Motor neuron (in vitro differentiated cells): ENCODE measurements at places on chromosomes 12 and 14. TPM values are rescaled to one million over a fixed set of nuclear protein-coding genes. Genes with fewer than 3 reads are reported as not detected.

Gene LALBA
- total RNA-seq: not detected in 2 replicates

Gene ZNF839
- 10.1 and 13.2 TPM in 2 replicates for total RNA-seq

Gene SYCP3
- total RNA-seq: 0.60 and 0.75 TPM in 2 replicates

Gene C12orf42
- 0.14 TPM in 1 of 2 replicates, not detected in the other for total RNA-seq
